Cardiac muscle cell (in vitro differentiated cells and primary cell): ENCODE measurements at places on chromosomes 3 and 15. TPM values are rescaled to one million over a fixed set of nuclear protein-coding genes. Genes with fewer than 3 reads are reported as not detected.

Gene ITIH1
- not detected in 2 replicates for total RNA-seq

GRCh38 chr3:172700256-172700655 is 10.6 kb downstream of the NCEH1 start:
- no peak for DNase-seq

- DNase-seq: no peak
Observed at GRCh38 chr15:88090481-88091011, 166.0 kb downstream of the NTRK3 start.

Gene STAC
- total RNA-seq: 16.6 and 24.9 TPM in 2 replicates

Gene TEX55
- total RNA-seq: not detected in 2 replicates

GRCh38 chr3:108489776-108490175 is 20.6 kb downstream of the MYH15 start:
- peak; percentile 70 for DNase-seq

Gene PRR20G
- total RNA-seq: not detected in 2 replicates

DNA sequence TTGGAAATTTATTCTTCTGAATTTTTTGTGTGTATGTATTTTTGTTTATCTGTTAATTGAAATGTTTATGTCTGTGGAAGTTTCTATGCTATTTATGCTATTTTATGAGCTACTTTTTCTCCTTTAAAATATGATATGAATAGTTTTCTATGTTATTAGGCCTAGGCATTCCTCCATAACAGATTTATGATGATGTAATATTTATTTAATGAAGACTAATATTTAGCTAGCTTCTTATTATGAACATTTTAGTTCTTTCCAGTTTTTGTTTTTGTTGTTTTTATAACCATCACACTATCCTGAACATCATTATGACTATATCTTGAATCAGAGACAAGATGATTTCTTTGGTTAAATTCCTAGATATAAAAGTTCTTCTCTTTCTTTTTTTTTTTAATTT is 70.7 kb downstream of the P2RY1 start:
- DNase-seq: no peak

DNA sequence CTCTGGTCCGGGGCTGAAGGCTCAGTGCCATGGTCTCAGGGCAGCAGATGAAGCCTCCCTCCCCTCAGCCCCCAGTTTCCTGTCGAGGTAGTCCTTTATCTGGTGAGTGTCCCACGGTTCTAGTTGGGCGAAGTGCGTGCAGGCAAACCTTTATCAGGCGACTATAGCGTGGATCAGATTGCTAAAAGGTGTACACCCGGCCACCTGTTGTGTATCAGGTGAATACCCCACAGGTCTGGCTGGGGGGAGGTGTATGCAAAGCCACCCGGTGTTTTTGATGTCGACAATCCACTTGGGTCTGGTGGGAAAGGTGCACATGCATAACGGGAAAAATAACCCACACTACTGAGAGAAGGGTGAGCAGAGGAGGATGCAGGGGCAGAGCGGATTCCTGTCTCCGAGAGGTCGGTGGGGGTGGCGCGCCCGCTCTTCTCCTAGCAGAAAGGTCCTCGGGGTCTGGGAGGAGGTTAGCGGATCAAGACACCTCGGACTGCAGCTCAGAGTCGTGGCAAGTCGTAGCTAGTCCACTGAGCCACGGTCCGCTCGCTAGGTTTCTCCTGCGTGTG is 507 bp downstream of the SLC12A6 start:
- no peak for DNase-seq

Gene CADPS
- 57.8 and 63.8 TPM in 2 replicates for total RNA-seq

Gene HTR3E
- total RNA-seq: not detected in 2 replicates

DNA sequence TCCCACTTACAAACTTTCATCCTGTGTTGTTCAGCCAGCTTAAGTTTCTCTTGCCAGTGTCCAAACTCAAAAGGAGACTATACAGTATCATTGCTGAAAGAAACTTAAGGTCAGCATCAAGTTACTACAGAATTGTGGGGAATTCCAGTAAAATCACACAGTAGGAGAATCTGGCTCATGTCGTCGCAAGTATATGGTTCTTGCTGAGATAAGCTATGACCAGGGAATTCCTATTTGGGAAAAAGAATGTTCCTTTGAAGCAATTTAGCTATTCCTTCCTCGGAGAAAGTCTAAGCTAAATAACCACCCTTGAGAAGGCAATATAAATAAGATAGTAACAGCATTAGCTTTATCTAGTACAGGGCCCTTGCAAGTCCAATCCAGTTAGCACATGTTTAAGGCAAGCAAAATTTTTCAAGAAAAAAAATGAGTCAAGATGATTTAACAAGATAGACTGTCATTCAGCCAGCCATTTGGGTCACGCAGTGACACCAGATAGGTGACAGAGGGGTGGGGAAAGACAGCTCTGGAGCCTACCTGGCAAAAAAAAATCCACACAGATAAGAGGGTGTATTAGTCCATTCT is 78.2 kb upstream of the THBS1 start:
- no peak for DNase-seq

Gene PP2D1
- total RNA-seq: not detected in 2 replicates

DNA sequence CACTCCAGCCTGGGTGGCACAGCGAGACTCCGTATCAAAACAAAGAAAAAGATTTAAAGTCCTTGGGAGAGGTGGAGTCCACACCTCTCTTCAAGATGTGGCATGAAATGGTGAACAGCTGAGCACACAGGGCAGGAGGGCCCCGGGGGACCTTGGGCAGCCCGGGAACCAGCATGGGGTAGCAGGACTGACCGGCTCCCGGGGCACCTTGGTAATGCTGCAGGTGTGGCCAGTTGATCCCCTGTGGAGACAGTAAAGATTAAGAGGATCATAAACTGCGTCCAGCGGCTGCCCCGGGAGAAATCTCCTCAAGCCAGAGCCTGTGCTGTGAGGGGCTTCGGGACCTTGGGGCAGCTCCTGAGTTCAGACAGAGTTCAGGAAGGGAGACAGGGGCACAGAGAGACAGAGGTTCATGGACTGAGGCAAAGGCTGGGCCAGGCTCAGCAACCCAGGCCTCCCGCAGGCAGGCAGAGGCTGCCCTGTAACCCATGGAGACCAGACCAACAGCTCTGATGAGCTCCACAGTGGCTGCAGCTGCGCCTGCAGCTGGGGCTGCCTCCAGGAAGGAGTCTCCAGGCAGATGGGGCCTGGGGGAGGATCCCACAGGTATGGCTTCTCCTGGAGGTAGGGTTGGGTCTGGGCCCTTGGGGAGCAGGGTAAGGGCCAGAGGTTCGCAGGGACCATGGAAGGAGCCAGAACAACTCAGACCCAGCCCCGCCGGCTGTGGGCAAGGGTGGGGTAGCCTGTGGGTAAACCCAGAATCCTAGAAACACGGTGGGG is at the start of gene NR2E3:
NR2E3 (plus strand) TSS at position 299 of the 780 bp plus-strand sequence; CDS start at position 489, 190 bp downstream.
- DNase-seq: no peak

Gene LRRC3B
- 0.09 and 0.42 TPM in 2 replicates for total RNA-seq

DNA sequence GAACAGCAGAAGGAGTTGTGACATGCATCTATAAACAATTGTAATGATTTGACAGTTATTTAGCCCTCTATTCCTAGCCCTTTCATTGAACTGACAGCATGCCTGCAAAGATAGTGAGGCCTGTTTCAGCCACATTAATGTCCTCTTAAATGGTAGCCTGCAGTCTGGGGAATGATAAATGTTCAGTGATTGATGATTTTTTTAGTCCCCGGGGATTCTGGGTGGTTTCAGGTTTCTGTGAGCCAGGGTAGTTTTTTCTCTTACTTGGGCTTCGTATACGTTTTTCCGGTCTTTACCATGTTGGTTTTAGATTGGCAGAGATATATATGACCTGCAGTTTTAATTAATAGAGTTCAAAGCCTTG is 172.0 kb downstream of the TCF12 start:
- no peak for DNase-seq

Gene DCP1A
- 23.0 and 34.3 TPM in 2 replicates for total RNA-seq

- DNase-seq: peak; percentile 47
Observed at GRCh38 chr3:150410311-150411105, 2.4 kb downstream of the TSC22D2 start.

- DNase-seq: peak; percentile 35
Observed at GRCh38 chr15:62853841-62854225, 188.7 kb upstream of the TPM1 start.

DNA sequence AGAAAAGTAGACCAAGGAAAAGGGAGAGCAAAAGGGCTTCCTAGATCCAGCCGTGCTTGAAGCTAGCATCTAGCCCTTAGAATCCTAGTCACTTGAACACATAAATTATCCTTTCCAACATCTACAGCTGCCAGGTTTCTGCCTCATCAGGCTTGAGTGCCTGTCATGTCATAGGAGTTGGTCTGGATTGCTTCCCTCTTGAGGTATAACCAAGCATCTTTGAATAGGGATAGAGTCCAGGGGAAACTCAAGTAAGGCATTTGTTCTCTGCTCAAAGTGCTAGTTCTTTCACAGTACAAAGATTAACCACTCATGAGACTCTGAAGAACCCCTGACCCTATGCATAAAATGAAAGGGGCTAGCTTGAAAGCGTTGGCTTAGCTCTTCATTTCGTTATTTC is 72.3 kb downstream of the SLCO3A1 start:
- DNase-seq: no peak
